ENCODE measurements at places on chromosomes 5 and 9.

- no peak for DNase-seq
Measured at GRCh38 chr5:172874647-172875504, 40.8 kb downstream of the ERGIC1 start.

- peak; percentile 20 for DNase-seq
Measured at GRCh38 chr5:135457424-135458071, 5.4 kb upstream of the TIFAB start.

DNA sequence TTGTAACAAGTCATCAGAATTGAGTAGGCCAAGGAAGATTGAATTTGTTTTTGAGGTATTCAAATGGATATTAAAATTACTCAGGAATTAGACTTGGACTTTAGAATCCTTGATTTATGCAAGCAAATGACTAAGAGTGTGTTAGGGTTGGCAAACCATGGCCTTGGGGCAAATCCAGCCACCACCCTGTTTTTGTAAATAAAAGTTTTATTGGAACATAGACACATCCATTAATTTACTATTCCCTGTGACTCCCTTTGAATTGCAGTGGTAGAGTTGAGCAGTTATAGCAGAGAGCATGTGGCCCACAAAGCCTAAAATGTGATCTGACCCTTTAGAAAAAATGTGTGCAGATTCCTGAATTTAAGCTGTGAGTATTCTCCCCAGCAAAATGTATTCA is 115.6 kb downstream of the WDR70 start:
- DNase-seq: no peak

GRCh38 chr5:132387640-132388117 is 18.2 kb downstream of the SLC22A5 start:
- no peak for DNase-seq

DNA sequence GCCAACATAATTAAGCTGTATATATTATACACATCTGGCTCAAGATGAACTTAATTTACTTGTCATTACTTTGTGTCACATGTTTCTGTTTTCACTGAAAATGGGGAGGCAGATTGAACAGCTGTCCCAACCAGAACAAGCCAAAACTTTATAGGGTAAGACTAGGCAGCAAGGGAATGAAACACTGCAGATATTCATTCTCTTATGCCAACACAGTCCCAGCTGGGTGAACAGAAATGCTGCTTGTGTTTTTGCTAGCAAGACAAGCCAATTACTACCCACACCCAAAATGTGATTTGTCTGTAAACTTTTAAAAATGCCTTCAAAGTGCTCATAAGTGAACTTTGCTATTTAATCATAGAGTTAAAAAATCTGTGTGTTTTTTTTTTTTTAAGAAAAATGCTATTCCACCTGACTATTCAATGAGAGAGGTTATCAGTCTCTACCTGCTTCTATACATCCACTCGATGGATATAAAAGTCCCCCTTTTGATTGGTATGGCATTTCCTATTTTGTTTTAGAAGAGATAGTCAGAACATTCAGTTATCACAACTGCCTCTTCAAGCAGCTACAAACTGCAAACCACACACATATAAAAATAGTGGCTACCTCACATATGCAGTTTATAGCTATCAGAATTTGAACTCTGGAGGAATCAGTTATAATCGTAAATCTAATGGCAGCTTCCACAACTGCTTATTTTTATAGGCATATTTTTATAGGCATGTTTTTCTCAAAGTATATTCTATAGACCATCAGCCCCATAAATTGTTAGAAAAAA is 91.9 kb upstream of the PPP1R2B start:
- no peak for DNase-seq

- no peak for DNase-seq
Measured at GRCh38 chr5:43729846-43730478, 127.0 kb downstream of the NNT start.

GRCh38 chr5:57692582-57693487 is 210.2 kb upstream of the ACTBL2 start:
- no peak for DNase-seq

Data from stimulated activated CD8-positive, alpha-beta memory T cell treated with anti-CD3 and anti-CD28 coated beads, Interleukin-2, amount 100 ng/mL, for 1 hour (primary cell).